Fibroblast of skin of back (primary cell): ENCODE measurements at places on chromosomes 16 and 17.
A peak's percentile ranks its signal among the peaks of the same experiment; 100 is the strongest.

GRCh38 chr16:81548876-81549546, 104.4 kb downstream of the CMIP start:
- DNase-seq = no peak

- DNase-seq = no peak
Measured at GRCh38 chr17:64057701-64058263, 37.3 kb upstream of the ICAM2 start.

DNA sequence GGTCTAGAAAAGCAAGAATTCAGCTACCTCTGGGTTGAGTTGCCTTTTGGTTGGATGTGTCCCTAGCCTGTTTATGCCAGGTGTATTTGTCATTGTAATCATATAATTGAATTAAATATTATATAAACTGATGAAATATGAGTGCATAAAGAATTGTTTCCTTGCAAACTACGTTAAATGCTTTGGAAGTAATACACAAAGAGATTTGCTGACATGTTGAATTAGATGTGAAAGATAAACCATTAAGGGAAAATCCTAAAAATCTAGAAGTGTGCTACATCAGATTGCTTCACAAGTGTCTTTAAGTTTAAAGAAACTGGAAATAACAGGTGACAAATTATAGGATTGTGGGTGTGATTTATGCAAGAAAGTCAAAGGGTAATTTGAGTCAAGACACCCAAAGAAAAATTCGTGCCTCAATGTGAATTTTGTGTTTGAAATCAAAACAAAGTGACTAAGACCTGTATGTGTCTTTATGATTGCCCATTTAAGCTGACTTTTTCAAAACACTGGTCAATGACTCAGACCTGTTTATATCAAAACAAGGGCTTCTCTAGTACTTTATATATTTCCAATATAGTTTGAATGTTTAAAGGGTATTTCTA, 5.1 kb upstream of the PYY start:
- peak; percentile 50 for DNase-seq

DNA sequence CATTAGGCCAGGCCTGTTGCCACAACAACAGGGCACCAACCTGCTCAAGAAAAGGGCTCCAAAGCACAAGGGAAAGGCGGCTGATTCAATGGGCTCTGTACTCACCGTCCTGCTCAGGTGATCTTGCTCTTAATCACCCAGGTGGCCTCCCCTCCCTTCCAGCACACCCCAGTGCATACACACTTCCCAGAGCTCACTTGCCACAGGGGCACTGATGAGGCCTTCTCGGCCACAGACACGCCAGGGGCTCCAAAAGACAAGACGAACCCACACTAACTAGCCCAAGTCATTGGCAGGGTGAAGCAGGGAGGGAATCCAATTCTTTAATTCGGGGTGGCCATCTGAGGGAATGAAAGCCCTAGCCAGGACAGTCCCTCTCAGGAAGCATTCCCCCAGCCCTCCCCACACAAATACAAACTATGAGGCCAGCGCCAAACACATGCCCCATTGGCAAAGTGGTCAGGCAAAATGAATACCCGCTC, 1.4 kb downstream of the MYO18A start:
- no peak for DNase-seq

- no peak for DNase-seq
Measured at GRCh38 chr17:35171834-35172233, 22.4 kb downstream of the SLC35G3 start.
